Chondrocyte (in vitro differentiated cells): ENCODE measurements at places on chromosomes 5 and 9. TPM values are rescaled to one million over a fixed set of nuclear protein-coding genes. Genes with fewer than 3 reads are reported as not detected.

The SPATA31D4 gene
- total RNA-seq = not detected in 3 replicates

The SH3TC2 gene
- total RNA-seq = 0.33 to 0.80 TPM (median 0.80 TPM) in 3 replicates

GRCh38 chr5:170362656-170363055, 26.5 kb downstream of the KCNMB1 start:
- no peak for DNase-seq

- DNase-seq = no peak
Measured at GRCh38 chr5:137648361-137648760, 87.5 kb downstream of the KLHL3 start.

GRCh38 chr5:139501381-139501780, 18.8 kb upstream of the STING1 start:
- DNase-seq = peak; percentile 2

DNA sequence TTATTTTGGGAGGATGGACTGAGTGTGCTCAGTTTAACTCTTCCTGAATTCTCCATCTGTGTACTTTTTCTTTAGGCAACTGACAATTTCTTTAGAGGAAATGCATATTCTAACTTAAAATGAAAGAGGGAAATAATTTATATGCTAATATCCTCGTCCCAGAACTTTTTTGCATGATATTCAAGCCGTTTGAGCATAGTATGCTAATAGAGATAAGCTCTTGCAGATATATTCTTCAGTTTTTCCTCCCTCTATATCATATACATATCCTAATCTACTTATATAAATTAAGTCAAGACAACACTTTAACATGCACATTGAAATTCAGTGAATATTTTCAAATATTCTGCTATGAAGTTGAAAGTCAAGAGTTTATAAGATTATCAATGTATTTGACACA, 84.7 kb downstream of the YTHDC2 start:
- no peak for DNase-seq

DNA sequence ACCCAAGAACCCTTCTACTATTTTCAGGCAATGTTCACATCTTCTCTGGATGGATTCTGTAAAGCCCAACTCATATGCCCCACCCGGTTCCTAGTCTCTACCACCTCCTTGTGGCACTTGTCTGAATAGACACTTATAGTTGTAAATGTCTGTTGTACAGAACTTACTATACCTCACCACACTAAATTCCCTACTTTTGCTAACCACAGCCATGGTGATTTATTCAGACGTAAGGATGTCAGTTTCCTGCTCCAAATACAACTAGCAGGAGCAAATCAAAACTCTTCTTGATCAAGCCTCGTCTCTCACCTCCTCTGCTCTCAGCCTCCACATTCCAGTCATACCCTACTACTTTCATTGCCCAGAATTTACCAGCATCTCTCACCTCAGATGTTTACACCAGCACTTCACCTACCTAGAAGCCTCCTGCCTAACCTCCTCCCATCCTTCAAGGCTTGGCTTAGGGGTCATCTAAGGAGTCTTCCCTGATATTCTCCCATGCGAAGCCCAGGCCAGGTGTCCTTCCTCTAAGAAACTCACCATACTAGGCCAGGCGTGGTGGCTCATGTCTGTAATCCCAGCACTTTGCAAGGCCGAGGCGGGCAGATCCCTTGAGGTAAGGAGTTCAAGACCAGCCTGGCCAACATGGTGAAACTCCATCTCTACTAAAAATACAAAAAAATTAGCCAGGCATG, 75.5 kb downstream of the MAPKAP1 start:
- DNase-seq = no peak

DNA sequence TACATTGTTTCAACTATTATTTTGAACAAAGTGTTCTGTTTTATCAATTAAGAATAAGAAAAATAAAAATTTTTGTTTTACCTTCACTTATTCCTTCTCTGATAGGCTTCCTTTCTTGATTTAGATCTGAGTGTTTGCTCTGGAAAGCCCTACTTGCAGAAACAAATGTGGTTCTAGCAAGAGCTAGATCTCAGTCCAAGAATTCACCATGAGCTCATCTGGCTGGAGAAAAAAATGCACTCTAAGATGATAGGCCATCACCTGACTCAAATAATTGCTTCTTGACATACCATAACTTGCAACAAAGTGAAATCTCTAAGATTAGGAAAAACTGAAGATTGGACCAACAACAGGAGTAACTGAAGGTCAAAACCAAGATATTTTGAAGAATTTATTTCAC, 6.3 kb upstream of the RLN2 start:
- no peak for DNase-seq

DNA sequence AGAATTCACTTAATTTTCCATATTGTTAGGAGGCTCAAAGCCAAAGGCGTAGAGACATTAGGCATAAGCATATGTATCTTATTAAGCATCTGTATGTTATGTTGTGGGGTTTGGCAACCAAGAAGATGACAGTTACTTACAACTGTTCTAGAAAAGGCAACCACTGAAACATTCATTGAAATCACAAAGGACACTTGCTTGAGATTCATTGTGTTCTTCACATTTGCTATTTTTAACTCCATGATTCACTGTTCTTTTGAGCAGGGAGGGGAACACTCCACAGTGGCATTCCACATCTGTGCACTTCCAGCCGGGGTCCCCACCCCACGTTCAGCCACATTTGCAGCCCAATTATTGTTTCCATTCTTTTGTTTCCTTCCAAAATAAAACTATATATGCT, 107.1 kb downstream of the PALM2AKAP2 start:
- DNase-seq = no peak

GRCh38 chr5:90518661-90519060, 10.7 kb downstream of the LYSMD3 start:
- DNase-seq = no peak

- DNase-seq = no peak
Measured at GRCh38 chr9:129885018-129885669, 49.9 kb downstream of the USP20 start.

DNA sequence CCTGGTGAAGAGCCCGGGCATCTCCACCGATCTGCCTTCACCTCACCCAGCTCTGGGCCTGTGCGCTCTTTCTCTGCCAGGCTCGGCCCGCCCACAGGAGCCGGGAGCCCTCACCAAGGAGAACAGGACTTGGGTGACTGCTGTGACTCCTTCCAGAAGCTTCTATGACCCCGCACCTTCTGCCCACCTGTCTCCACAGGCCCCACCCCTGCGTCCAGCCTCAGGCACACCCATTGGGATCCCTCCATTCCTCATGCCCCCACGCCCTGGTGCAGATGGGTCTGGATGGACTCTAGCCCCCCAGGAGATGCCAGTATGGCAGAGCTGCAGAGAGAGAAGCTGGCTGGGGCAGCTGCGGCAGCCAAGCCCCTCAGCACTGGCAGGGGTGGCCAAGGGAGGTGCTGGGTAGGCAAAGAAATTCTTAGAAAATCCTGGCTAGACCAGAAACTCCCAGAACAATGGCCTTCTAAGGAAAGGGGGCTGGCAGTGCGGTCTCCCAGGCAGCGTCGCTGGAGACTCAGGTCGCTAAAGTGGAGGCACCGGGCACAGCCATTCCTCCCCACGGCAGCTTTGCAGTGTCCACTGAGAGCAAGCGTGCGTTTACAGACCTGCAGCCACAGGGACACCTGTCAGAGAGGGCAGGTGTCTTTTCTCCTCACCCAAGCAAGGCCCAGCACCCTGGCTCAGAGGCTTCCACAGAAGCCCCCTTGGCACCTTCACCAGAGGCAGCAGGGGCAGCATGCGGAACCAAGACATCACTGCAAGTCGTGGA, 17.3 kb downstream of the LPCAT1 start:
- peak; percentile 87 for DNase-seq

DNA sequence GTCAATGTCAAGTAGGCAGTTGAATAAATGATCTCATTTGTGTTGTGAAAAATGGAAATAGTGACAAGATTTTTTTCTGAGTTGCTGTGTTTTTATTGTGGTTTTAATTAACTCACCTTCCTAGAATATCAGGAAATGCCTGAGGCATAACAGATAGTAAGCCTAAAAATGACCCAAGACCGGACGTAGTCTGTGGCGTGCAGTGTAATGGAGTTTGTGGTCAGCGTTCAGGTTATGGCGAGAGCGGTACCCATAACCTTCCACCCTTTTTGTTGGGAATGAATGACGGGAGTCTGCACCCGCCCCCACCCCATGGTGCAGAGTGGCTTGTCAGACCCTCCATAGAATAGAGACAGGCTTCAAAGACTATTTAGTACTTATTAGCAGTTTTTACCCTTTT, 119.3 kb downstream of the GALNT10 start:
- no peak for DNase-seq

GRCh38 chr5:146732962-146733361, 145.6 kb downstream of the PPP2R2B start:
- no peak for DNase-seq

- no peak for DNase-seq
Measured at GRCh38 chr9:36729906-36730305, 157.2 kb downstream of the MELK start.

GRCh38 chr5:123617561-123617960, 105.6 kb downstream of the CSNK1G3 start:
- DNase-seq = no peak

- DNase-seq = no peak
Measured at GRCh38 chr5:32712481-32713360, 1.6 kb downstream of the NPR3 start.

DNA sequence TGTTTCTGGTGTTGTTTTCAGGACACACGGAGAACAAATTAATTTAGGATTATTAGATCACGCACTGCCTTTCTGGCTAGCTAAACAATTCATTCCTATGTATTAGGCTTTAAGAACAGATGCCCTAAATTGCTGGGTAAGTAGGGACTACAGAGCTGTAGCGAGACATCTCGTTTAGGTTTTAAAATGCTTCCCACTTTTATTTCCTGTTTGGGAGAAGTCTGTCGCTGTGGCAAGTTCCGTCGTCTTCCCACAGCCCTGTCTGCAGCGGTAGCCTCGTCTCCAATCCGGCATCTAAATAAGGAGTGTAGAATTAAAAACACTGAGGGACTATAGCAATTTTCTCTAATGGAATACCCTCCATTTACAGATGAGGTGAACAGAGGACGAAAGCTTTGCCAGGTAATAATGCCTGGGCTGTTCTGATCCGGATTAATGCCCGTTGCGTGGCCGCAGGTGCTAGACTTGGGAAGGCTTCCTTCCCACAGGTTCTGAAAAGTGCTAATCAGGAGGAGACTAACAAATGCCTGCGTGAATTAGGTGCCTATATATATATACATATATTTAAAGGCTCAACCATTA, 1.3 kb upstream of the TRIM36 start:
- DNase-seq = no peak
